ENCODE measurements at places on chromosomes 1 and 21. TPM values are rescaled to one million over a fixed set of nuclear protein-coding genes. Genes with fewer than 3 reads are reported as not detected.

DNA sequence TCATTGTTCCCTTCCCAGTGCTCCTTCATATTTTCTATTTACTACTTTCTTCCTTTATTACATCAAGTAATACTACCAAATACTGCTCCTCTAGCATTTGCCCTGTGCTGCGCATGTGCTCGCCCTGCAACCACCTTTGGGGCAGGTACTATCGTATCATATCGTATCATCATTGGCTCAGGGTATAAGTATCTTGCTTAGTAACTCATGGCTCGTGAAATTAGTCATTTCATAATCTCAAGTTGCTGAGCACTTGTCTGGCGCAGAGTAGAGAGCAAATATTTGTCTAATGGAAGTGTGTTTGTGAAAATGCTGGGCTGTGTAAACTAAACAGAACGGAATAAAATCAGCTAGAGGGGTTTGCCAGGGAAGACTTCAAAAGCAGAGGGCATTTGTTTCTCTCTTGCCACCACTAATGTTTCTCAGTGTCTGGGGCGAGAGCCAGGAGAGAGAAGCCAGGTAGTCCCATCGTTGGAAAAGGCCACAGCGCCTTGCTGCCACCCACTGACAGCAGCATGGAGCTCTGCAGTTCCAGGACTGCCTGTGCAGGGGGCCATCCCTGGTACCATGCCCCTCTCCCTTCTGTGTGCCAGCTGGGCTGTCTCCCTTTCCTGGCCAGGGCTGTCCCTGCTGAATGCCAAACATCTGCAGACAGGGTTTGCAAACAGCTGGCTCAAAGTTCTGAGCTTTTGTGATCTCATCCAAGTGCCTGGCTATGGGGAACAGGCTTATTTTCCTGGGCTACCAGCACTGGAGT is 20.0 kb upstream of the CPT2 start:
- DNase-seq: no peak

DNA sequence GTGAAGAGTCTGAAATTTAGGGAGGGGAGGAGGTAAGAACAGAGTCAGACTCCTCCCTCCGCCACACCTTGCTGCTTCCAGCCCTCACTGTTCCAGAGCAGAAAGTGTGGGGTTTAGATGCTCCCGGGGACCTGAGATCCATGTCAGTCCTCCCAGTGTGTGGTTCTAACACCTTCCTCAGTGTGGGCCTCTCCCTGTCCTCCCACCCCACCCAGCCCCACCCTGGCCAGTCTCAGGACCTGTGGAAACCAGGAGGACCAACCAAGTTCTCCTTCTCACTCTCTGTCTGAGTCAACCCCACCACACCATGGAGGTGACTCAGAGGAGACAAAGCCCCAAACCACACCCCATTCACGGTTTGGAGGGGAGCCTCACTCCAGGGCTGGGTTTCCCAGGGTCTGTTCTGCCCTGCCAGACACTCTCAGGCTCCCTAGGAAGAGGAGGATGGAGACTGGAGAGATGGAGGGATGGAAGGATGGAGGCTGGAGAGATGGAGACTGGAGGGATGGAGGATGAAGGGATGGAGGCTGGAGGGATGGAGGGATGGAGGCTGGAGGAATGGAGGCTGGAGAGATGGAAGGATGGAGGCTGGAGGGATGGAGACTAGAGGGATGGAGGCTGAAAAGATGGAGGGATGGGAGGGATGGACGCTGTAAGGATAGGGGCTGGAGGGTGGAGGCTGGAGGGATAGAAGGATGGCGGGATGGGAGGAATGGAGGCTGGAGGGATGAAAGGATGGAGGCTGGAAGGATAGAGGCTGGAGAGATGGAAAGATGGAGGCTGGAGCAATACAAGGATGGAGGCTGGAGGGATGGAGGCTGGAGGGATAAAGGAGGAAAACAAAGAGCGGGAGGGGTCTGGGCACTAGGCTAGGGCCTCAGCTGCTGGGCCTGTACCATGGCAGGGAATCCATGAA is 100.9 kb upstream of the RUNX3 start:
- no peak for DNase-seq

DNA sequence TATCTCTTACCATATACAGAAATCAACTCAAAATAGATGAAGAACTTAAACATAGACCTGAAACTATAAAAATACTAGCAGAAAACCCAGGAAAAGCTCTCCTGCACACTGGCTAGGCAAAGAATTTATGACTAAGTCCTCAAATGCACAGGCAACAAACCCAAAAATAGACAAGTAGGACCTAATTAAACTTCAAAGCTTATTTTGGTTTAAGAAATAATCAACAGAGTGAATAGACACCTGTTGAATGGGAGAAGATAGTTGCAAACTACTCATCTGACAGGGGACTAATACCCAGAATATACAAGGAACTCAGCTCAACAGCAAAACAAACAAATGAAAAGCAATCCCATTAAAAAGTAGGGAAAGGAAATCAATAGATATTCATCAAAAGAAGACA is 40.7 kb downstream of the WARS2 start:
- DNase-seq: no peak

DNA sequence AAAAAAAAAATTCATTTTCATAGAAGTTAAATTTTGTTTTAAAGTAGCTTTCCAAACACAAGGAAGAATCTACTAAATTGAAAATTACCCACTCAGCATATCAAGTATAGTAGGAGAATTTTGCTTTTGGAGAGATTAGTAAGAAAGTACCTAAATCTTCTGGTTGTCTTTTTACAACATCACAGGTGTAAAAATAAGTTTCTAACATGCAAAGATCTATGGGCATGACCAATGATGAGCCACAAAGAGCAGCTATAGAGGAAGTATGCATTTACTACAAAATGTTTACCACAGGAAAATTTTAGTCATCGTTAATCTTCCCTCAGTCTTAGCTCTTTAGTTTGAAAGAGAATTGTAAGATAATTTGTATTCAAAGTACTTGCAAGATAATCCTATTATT is 28.1 kb downstream of the ANGPTL3 start:
- no peak for DNase-seq

- DNase-seq: no peak
Measured at GRCh38 chr1:54543729-54544496, 4.1 kb upstream of the ACOT11 start.

GRCh38 chr1:180301135-180301742 is 71.2 kb downstream of the LHX4 start:
- no peak for DNase-seq

- no peak for DNase-seq
Measured at GRCh38 chr1:85756864-85757263, 48.6 kb upstream of the ZNHIT6 start.

- DNase-seq: no peak
Measured at GRCh38 chr1:202713110-202713509, 2.9 kb upstream of the SYT2 start.

GRCh38 chr1:176754676-176755075 is 291.7 kb downstream of the PAPPA2 start:
- DNase-seq: no peak

GRCh38 chr1:194280463-194280862 is 1094.0 kb upstream of the B3GALT2 start:
- DNase-seq: no peak

DNA sequence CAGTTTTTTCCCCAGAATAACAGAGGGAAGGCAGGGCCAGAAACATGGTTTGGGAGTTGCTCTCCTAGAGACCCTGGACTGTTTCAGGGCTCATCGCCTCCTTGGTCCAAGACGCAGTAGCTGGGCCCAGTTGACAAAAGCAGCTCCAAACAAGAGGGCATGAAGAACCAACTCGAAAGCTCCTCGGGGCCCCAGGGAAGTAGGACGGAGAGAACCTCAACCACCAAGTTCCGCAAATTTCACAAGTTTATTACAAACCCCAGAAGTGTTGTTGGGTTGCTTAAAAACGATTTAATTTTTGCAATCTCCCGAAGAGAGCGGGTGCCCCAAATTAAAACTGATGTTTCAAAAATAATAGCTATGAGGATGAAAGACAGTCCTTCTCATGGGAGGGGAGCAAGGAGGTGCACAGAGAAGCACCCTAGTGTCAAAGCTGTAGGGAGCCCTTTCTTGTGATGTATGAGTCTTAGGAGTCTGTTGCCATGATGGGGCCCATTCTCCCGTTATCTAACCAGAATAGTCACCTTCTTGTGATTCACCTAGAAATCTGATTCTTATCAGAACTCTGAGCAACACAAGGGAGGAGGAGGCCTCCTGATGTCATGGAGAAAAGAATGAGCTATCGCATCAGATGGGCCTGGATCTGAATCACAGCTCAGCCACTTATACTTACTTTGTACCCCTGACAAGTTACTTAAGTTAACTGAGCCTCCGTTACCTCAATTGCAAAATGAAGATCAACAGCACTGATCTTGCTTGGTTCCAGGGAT is 165.7 kb upstream of the IRF2BP2 start:
- DNase-seq: no peak

- DNase-seq: no peak
Measured at GRCh38 chr1:93675271-93675670, 6.4 kb downstream of the BCAR3 start.

DNA sequence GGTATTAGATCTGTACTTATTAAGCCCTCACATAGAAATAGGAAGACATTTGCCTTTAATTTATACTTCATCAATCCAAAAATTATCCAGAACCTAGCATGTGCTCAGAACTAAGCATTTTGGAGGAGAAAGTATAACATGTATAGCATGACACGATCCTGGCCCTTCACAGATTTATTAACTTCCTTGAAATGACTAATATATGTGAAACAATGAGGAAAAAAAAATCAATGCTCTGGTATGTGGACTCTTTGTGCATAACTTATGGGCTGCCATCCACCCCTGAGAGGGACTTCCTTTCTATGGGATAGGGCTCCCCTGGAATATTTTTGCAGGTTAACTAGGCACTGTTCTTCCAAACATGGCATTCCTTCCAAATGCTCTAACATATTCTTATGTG is 36.6 kb downstream of the CCDC185 start:
- DNase-seq: no peak

DNA sequence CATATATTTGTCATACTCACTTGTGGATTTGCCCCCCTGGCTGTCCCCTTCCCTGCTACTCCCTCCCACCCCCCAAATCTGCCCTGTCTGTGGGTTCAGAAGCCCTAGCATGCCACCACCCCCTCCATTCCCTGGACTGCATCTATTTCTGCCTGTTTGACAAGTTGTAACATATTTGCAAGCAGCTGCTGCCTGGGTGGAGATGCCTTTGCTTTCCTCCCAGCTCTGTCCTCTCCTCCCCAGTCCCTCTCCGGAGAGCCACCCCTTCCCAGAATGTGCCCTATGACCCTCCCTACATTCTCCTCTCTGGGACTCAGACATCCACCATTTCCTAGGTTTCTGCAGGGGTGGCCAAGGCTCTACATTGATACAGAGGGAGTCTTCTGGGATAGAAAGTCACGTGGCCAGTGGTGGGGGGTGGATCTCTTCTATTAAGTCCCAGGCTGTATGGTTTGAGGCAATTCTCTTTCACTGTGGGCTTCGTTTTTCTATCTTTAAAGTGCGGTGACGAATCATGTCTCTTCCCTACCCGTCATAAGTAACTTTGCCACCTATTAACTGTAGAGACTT is 6.0 kb upstream of the MYOG start:
- no peak for DNase-seq

DNA sequence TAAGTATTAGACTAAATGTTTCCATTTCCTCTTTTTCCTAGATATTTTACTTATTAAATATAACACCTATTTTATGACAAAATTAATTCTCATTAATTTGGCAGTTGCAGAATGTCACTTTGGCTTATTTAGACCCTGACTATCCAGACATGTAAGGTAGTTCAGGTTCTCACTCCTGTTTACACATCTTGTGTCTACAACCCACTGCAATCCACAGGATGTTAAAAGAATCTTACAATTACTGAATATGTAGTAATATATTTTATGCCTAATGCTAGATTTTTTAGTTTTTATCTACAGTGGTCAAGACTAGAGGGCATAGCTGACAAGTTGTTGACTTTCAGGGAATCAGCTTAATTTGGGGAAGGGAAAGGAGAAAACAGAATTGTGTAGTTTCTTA is 346.7 kb downstream of the USP25 start:
- no peak for DNase-seq

DNA sequence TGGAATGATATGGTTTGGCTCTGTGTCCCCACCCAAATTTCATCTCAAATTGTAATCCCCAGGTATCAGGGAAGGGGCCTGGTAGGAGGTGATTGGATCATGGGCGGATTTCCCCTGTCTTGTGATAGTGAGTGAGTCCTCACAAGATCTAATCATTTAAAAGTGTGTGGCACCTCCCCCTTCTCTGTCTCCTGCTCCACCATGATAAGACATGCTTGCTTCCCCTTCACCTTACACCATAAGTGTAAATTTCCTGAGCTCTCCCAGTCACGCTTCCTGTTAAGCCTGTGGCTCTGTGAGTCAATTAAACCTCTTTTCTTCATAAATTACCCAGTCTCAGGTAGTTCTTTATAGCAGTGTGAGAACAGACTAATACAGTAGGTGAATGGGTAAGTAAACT is 109.3 kb downstream of the DMRTB1 start:
- DNase-seq: no peak

DNA sequence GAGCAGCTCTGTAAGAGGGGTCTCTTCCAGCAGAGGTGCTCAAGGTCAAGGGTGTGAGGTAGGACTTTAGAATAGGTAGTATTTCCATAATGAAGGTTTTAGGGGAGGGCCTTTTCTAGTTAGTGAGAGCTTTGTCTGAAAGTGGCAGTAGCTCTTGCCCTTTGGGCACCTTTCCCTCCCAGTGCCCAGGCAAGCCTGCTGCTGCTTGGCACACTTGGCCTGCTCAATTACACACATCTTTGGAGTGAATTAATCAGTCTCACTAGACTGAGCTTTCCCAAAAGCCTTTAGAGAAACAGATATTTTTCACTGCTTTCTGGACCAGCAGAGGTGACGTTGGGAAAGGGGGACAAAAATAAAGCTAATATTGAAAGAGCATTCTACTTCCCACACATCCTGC is 48.0 kb downstream of the MAB21L3 start:
- no peak for DNase-seq

DNA sequence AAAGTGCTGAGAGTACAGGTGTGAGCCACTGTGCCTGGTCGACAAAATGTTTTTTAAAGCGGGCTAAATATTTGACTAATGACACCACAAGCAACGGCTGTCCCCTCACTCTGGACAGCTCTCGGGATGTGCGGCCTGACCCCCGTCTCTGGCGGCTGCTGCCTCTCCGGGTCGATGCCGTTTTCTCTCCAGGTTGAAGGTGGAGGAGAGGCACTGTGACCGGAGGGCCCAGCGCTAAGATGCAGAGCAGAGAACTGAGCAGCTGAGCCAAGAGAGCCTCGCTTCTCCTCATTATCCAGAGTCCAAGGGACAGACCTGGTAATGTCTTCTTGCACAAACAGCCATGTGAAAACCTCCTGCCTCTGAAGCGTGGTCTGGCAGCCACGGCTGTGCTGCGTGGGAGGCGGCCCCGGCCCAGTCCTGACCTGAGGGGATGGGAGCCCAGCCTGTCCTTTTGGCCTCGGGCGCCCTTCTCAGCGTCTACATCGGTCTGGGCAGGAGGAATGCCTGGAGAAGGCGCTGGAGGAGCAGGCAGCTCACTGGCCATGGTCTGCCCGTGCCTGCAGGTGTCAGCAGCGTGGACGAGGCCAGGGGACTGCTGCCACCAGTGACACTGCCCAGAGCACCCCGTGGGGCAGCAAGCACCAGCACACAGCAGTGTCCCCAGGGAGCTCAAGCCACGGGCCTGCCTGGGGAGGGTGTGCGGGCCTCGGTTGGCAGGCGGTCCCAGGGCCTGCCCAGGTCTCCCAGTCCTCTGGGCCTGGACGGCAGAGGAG is 10.3 kb downstream of the MORN1 start:
- peak; percentile 54 for DNase-seq

The LIPI gene
- not detected for total RNA-seq

The NUDT4B gene
- total RNA-seq: 0.45 TPM

The HSPA6 gene
- total RNA-seq: 0.49 TPM

The B4GALT2 gene
- total RNA-seq: 53.8 TPM

The KCNE2 gene
- 0.42 TPM for total RNA-seq

The CELA2A gene
- total RNA-seq: 2.1 TPM

The IGSF21 gene
- total RNA-seq: 0.73 TPM
